ENCODE measurements at places on chromosomes 6 and 20.
A peak's percentile ranks its signal among the peaks of the same experiment; 100 is the strongest.

DNA sequence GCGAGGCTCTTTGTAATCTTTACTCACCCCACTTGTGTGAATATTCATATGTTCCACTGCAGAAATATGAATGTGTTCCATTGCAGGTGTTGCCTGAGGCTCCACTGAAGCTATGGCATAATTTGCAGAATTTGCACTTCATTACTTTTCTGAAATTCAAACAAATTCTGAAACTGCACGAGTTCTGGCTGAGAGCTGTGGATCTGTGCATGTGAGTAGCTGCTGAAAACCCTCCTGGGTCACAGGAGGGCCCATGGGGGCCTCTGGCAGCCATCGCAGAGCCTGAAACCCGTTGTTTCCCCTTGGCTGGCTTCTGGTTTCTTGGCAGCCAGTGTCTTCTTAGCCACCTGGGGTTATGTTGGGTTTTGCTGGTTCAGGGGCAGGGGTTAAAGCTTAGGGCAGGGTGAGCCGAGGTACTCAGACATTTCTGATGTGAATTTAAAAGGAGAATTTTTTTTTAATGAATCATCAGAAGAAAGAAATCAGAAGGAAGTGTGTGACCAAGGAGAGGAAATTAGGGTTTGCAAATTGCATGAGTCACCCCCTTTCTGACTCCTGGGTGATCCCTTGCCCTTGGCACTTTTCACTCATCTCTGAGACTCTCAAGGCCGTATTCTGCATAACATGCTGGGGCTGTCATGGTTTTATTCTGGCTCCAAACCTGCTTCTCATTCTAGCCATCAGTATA is 40.6 kb downstream of the TOX2 start:
- no peak overlapping the region for H3K4me3 ChIP-seq
- no peak for DNase-seq
- H3K4me1 ChIP-seq: no peaks in the 10 kb centered on the region
- no peaks in the 10 kb centered on the region for H3K36me3 ChIP-seq

DNA sequence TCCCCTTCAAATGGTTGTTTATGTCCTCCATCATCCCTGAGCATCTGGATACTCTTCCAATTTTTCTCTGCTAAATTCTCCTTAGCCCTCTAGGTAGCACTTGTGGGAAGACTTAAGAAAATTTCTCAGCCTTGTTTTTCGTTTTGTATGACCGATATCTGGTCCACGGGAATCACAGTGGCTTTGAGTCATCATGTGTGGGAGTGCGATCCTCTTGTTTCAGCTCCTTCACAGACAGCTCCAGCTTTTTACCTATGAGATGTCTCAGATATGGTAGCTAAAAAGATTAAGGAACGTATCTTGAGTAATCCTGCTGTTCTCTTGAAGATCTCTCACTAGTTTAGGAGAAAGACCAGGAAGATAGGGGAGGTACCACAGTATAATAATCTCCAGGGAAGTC is 196.1 kb downstream of the GRM1 start:
- DNase-seq: no peak
- H3K4me1 ChIP-seq: no peaks in the 10 kb centered on the region
- H3K36me3 ChIP-seq: no peaks in the 10 kb centered on the region
- no peaks in the 10 kb centered on the region for H3K27me3 ChIP-seq
- no peak overlapping the region for H3K4me3 ChIP-seq

- peak overlapping the region; percentile 2 for H3K27ac ChIP-seq
- peaks cover 13% of the 10 kb centered on the region for H3K4me1 ChIP-seq
- no peaks in the 10 kb centered on the region for H3K36me3 ChIP-seq
- no peak overlapping the region for H3K4me3 ChIP-seq
- no peak for DNase-seq
Observed at GRCh38 chr6:143164565-143165105, 103.9 kb downstream of the AIG1 start.

DNA sequence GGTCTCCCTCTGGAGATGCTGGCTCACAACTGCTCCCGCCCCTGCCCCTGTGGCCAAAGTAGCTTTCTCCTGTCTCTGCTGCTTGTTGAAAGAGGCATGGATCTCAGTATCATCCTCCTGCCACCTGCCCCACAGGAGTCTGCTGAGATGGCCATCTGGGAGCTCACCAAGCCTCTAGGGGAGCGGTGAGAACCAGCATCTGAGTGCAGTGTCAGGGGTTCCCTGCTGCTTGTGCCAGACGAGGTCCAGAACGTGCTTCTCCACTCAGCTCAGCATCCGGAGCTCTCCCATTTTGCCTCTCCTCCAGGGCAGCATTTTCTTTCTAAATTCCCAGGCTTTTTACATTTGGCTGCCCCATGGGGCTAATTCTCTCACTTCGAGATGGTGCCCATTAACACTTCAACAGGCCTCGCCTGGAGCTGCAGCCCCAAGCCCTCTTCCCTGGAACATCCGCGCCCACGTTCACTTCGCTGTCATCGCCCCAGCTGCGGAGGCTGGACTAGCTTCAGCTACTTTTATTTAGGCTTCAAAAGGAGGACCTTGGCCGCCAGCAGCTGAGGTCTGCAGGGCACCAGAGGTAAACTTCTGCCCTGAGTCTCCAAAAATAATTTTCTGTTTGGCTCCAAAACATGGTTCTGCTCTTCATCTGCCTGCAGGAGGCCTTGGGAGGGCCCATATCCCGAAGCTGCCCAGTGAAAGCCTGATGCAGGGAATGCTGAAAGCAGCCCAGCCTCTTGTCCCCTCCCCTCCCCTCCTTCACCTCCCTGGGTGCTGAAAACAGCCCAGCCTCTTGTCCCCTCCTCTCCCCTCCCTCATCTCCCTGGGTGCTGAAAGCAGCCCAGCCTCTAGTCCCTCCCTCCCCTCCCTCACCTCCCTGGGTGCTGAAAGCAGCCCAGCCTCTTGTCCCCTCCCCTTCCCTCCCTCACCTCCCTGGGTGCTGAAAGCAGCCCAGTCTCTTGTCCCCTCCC is 25.2 kb upstream of the MLN start:
- H3K36me3 ChIP-seq: no peaks in the 10 kb centered on the region
- no peak for DNase-seq
- H3K27me3 ChIP-seq: peaks cover 29% of the 10 kb centered on the region
- H3K27ac ChIP-seq: no peak overlapping the region
- peaks cover 5% of the 10 kb centered on the region for H3K4me1 ChIP-seq

DNA sequence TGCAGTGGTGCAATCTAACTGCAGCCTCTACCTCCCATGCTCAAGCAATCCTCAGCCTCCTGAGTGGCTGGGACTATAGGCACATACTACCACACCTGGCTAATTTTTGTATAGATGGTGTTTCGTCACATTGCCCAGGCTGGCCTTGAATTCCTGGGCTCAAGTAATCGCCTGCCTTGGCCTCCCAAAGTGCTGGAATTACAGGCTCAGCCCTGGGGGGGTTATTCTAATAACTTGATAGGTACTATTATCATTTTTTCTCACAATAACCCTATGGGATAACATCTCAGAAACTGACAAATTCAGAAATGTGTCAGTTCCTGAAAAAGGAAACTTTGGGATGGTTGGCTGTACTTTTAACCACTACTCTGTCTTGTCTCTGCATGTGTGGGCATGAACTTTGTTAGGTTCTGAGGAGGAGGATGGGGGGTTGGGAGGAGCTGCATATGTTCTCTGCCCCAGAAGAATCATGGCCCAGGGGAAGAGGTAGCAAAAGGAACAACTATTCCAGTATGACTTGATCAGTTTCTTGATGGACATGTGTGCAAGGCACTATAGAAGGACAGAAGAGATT is 169.9 kb downstream of the CARMIL1 start:
- no peaks in the 10 kb centered on the region for H3K27me3 ChIP-seq
- DNase-seq: no peak
- H3K27ac ChIP-seq: peak overlapping the region; percentile 3
- H3K4me1 ChIP-seq: peaks cover 15% of the 10 kb centered on the region
- H3K36me3 ChIP-seq: peaks cover 20% of the 10 kb centered on the region
- no peak overlapping the region for H3K4me3 ChIP-seq

- no peaks in the 10 kb centered on the region for H3K36me3 ChIP-seq
- no peak overlapping the region for H3K27ac ChIP-seq
- peaks cover 8% of the 10 kb centered on the region for H3K27me3 ChIP-seq
- no peak for DNase-seq
- peaks cover under 1% of the 10 kb centered on the region for H3K4me1 ChIP-seq
Observed at GRCh38 chr6:95280686-95281273, 296.6 kb upstream of the MANEA start.

DNA sequence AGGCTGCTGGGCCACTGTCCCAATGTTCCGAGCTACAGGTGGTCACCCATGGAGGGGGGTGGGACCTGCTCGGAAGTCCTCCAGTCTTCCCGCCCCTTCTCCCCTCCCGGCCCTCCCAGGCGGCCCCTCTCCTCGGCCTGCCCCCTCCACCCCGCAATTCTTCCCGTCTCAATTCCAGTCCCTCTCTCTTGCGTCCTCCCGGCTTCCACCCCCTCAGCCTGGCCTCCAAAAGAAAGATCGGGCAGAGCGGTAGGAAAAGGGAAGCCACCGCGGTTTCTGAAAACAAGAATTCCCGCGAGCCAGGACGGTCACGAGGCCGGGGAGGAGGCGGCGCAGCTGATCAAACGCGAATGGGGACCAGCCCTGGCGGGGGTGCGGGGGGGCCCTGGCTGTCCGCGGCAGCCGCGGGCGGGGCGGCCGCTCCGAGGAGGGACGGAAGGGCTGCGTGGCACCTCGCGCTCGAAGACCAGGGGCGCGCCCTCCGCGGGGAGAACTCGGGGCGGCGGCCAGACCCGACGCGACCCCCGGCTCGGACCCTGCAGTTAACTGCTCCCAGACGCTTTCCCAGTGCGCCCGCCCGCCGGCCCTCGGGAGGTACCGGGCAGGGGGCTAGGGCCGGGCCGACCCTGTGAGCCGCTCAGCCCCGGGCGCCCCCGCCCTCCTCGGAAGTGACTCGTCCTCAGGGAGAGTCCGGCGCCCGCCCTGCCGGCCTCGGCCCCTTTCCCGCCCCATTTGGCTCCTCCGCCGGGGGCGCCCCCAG is 1.0 kb downstream of the PXDC1 start:
- peak overlapping the region; percentile 94 for H3K27ac ChIP-seq
- H3K36me3 ChIP-seq: no peaks in the 10 kb centered on the region
- no peaks in the 10 kb centered on the region for H3K27me3 ChIP-seq
- H3K4me3 ChIP-seq: peak overlapping the region; percentile 84

GRCh38 chr20:44319839-44320422 is 8.9 kb upstream of the FITM2 start:
- H3K36me3 ChIP-seq: no peaks in the 10 kb centered on the region
- peaks cover 2% of the 10 kb centered on the region for H3K27me3 ChIP-seq
- H3K27ac ChIP-seq: no peak overlapping the region
- H3K4me1 ChIP-seq: no peaks in the 10 kb centered on the region

DNA sequence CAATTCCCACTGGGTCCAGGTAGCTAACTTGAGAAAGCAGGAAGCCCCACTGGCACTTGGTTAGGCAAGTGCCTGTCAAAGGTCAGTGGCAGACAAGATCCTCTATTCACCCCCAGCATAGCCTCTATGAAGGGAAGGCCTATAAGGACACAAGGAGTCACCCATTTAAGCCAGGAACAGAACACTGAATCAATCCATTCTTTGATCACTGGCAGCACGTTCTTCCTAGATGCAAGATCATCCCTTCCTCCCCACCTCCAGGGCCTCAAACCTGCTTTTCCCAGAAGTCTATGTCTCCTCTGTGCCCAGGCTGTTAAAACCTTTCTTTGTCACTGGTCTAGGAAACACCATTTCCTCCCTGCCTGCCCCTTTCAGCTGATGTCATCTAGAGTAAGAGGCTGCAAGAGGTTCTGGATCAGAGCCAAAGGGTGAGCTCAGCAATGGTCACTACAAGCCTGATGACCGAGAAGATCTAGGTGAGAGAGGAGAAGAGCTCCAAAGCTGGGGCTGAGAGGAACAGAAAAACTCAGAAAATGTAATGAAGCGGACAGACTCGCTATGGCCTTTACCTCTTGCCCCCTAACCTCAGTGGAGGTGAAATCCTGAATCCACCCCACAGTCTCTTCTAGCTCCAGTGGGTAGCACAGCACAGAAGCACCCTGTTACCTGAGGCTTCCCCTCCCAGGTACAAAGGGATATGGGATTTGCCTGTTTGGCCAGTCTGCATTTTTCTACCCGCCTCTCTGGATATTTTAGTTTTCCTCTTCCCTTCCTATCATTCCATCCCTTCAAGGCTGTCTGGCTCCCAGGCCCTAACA is 1.8 kb downstream of the GTPBP2 start:
- peak overlapping the region; percentile 73 for H3K27ac ChIP-seq
- peak overlapping the region; percentile 42 for H3K4me3 ChIP-seq
- DNase-seq: no peak
- no peaks in the 10 kb centered on the region for H3K27me3 ChIP-seq
- H3K4me1 ChIP-seq: peaks cover 24% of the 10 kb centered on the region

GRCh38 chr6:151286214-151286613 is 46.4 kb downstream of the AKAP12 start:
- H3K27ac ChIP-seq: peak overlapping the region; percentile 96
- peaks cover 83% of the 10 kb centered on the region for H3K4me1 ChIP-seq
- H3K27me3 ChIP-seq: no peaks in the 10 kb centered on the region
- peaks cover 22% of the 10 kb centered on the region for H3K36me3 ChIP-seq

DNA sequence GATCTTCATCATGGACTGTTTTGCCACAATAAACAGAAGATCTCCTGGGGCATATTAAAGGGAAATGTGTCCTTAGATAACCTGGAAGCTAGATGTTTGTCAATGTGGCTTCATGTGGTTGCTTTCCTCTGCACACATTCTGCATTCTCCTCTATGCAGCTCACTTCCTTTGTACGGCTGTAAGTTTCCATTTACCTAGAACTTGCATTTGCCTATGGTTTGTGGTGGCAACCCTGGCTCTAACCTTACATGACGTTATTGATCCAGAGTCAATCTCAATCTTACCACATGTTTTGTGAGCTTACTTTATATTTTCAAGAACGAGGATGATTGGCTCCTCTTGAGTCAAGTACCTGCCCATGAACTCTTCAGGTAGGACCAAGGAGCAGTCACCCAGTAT is 863.1 kb downstream of the MAFB start:
- no peaks in the 10 kb centered on the region for H3K27me3 ChIP-seq
- H3K4me1 ChIP-seq: peaks cover 14% of the 10 kb centered on the region
- no peaks in the 10 kb centered on the region for H3K36me3 ChIP-seq

GRCh38 chr6:109377717-109378116 is 4.5 kb downstream of the CD164 start:
- peaks cover 32% of the 10 kb centered on the region for H3K36me3 ChIP-seq
- H3K4me3 ChIP-seq: no peak overlapping the region
- H3K4me1 ChIP-seq: peaks cover 27% of the 10 kb centered on the region
- H3K27me3 ChIP-seq: no peaks in the 10 kb centered on the region

GRCh38 chr6:169545982-169546381 is 155.8 kb downstream of the WDR27 start:
- H3K27me3 ChIP-seq: no peaks in the 10 kb centered on the region
- no peak overlapping the region for H3K27ac ChIP-seq
- no peak overlapping the region for H3K4me3 ChIP-seq
- DNase-seq: no peak
- H3K36me3 ChIP-seq: peaks cover 8% of the 10 kb centered on the region
- H3K4me1 ChIP-seq: no peaks in the 10 kb centered on the region

- no peaks in the 10 kb centered on the region for H3K36me3 ChIP-seq
- peaks cover 34% of the 10 kb centered on the region for H3K4me1 ChIP-seq
- no peaks in the 10 kb centered on the region for H3K27me3 ChIP-seq
Observed at GRCh38 chr20:35434085-35435005, 3.7 kb downstream of the GDF5 start.

DNA sequence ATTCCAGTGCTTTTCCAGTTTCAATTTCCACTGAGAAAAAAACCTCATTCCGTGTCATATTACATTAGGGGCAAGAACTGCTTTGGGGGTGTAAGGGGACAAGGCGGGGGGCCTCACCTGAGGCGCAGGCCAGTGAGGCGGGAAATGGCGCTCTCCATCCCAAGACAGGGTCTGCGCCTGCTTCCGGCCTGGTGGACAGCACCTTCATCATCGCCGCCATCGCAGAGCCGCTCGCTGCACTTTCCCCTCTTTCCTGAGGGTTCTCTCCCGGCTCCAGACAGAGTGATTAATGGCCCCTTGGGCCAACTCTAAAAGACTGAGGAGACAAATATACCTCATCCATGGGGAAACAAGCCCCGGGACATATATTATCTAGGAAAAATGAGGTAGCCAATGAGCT is 270.0 kb upstream of the SOX4 start:
- H3K4me1 ChIP-seq: peaks cover 20% of the 10 kb centered on the region
- no peak for DNase-seq
- peak overlapping the region; percentile 61 for H3K27ac ChIP-seq
- peaks cover 12% of the 10 kb centered on the region for H3K36me3 ChIP-seq
